Epithelial cell of esophagus (primary cell): ENCODE measurements at places on chromosomes 5 and 9.

DNA sequence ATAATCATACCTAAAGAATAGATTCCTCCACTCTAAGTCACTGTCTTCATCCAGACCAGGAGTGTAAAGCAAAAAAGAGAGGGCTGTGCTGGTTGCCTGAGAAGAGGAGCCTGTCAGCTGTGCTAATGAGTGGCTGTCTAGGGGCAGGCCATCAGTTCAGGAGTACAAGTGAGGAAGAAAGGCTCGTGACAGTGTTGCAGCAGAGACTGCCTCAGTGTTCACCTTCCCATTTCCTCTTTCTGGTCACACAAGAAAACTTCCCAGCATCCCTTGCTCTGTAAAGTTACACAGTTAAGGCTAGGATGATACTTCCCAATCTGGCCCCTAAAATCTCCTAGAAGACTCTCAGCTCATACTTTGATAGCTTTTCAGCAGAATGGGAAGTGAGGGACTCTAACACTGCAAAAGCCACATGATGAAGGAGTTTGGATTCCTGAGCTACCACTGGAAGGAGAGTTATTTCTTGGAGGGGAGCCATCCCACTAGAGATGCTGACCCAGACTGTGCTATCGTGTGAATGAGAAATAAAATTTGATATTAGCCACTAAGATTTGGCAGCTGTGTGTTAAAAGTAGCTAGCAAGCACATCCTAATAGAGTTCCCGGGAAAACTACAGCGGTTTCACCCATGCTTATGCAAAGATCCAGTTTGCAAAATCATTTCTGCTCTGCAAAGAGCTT, 67.1 kb downstream of the ADAMTS12 start:
- no peak for DNase-seq

DNA sequence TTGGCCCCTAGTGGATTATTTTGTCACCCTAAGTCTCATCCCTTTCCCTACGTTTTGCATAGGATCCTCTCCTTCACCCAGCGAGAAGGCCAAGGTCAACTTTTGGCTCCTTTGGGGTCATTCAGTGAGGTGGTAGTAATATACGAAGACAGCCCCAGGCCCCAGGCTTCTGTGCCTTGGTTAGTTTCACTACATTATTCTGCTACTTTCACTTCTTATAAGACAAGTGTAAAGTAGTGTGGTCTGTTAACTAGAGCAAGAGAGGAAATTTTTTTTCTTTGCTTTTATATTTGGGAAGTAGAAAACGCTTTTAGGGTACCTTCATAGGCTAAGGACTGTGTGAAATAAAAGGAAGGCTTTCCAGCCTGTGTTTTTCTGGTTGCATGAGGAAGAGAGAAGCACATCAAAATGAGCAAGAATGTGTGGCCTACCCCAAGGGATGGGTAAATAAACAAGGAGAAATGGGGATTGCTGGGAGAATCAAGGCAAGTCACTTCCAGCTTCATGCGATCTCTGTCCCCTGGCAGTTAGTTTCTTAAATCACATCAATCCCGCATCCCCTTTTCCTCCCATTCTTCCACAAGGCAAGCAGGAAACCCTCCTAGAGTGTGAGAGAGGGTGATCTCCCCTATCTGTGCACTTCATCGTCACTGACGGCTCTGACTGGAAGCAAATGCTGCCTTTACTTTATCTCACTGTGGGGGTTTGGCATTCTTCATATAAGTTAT, 677.0 kb upstream of the WWC1 start:
- no peak for DNase-seq

DNA sequence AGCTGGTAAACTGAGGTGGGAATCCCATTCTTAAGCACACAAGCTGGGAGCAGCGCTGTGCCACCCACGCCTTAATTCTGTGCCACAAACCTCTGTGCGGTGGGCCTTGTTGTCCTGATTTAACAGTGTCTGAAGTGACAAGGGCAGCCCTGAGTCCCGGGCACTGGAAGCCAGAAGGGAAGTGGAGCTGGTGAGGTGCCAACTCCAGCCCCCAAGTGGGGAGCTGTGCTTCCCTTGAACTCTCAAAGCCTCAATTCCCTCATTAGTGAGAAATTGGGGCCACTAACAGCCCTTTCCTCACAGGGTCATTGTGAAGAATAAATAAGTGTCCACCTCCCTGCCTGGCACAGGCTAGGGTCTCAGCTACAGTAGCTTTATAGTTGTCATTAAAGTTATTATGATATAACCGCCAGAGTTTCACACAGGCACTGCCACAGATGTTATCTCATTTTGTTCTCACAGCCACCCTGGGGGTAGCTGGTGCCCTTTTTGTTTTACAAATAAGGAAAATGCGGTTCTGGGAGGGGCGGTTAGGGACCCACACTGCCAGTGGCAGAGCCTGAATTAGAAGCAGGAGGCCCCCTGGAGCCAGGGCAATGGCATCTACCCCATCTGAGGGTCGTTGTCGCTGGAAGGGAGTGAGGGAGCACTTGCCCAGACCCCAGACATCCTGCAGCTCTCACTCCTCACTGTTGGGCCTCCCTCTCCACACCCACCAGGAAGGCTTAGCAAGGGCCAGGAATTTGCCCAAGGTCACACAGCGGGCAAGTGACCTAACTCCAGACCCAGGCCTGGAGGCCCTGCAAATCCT, 2.1 kb upstream of the TLX3 start:
- DNase-seq, result no peak

DNA sequence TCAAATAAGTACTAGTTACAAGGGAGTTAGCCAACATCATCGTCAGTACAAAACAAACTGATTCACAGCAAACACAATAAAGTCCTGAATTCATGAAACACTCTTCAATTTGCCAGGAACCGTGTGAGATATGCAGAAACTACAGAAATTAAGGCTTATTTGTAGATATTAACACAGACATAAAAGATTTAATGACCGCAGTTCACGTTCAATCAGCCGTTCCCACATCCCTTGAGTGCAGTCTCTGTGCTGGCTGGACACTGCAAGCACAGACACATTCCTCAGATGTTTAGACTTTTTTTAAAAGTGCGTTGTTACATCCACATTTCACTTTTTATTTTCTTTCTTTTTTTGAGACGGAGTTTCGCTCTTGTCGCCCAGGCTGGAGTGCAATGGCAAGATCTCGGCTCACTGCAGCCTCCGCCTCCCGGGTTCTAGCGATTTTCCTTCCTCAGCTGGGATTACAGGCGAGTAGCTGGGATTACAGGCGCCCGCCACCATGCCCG, 566 bp upstream of the CEP78 start:
- peak; percentile 20 for DNase-seq

DNA sequence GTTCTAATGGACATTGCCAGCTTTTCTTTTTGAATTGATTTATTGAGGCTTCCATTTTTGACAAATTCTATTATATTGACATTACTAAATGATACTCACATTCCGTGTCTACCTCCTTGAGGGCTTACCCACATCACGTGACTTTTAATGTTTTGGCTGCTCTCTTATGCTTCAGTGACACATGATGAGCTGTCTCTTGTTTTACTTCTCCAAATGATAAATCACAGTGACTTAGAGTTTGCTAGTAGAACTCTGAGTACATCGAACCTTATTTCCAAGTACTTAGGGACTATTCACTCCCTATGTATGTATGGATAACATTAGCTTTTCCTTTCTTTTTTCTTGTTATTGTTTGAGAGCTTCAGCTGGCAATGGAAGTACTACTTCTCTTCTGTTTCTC, 169.8 kb upstream of the KCNN2 start:
- peak; percentile 75 for DNase-seq

GRCh38 chr5:21152611-21153010, 1164.6 kb upstream of the CDH18 start:
- peak; percentile 98 for DNase-seq

DNA sequence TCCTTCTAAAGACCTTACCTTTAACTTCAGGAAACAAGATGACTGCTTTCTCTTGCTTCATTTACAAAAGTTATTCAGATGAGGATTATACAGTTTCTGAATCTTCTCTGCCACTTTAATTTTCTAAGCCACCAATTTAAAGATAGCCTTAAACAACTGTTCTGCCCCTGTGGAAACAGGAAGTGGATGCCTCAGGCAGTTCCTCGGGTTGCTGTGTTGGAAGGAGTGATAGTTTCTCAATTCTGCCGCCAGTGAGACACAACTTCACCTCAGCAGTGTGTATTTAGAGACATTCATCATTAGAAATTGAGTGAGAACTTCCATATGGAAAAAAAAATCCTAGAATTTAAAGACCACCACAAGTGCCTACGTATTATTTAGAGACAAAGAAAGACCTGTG, 475.1 kb upstream of the WWC1 start:
- DNase-seq, result peak; percentile 86

DNA sequence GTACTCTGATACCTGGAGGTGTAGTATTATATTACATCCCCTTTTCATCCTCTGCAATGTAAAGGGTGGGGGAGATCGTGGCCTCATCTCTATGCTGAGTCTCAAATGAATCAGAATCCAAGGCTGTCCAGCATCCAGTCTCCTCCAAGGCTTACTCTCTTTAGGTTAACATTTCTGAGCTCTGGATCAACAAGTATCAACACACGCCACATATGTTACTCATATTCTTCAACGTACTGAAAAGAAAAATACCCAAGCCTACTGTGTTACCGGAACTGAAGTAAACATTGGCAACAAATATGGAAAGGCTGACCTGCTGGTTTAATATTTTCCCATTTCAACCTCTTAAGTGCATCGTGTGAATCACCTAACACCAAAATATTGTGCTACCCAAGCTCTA, 241.8 kb downstream of the GAS1 start:
- peak; percentile 80 for DNase-seq

- peak; percentile 85 for DNase-seq
Observed at GRCh38 chr5:172407822-172408221, 46.5 kb downstream of the SH3PXD2B start.
